ENCODE measurements at places on chromosomes 4 and X.

DNA sequence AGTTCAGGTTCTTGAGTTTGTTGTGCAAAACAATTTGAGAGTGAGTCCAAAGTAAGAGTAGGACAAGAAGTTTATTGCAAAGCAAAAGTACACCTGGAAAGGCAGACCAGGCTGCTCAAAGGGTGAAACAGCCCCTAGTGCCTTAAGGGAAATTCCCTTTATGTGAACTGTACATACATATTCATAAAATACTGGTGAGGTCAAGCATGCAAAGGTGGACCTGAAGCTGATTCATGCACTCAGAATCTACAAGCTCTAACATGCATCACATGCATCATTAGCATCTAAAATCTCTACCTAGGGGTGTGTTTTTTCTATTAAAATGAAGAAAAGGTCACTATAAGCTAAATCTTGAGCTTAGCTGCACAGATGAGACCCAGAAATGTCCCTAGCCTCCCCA is 266.9 kb downstream of the SPATA18 start:
- DNase-seq = no peak

DNA sequence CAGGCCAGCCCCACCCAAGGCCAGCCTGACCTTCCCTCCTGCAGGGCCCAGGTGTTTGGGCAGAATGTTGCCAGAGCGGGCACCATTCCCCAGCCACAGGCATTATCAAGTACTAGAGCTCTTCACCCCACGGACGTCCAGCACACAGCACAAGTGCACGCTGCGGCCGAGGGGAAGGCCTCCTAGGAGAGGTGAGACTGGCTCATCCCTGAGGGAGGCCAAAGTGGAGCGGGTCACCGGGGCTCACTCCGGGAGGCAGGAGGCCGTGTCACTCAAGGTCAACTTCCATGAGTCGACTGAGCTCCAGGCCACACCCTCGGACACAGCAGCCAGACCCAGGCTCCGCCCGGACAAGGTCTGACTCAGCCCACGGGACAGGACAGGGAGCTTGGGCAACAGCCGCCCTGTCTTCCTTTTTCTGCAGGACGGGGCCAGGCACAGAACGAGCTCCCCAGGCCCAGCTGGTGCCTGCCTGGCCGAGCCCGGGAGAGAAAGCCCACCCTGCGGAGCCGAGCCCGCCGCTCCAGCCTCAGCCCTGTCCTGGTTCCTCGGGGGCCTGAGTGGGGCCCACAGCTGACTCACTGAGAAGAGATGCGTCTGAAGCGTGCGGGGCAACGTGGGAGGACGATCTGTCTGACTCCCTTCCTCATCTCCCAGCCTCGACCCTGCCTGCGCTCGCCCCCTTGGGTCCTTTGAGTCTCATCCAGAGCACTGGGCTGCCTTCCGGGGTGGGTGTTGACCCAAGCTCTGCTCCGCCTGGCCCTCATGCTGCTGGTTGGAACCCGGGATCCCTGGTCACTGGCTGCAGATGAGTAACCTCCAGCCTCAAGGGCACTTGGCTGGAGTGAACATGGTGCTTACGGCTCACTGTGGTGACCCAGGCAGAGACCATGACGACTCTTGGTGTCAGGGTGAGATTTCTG is 1.6 kb downstream of the SLC49A3 start:
- DNase-seq = no peak

GRCh38 chr4:77418333-77418732 is 187.3 kb upstream of the CXCL13 start:
- DNase-seq = no peak

DNA sequence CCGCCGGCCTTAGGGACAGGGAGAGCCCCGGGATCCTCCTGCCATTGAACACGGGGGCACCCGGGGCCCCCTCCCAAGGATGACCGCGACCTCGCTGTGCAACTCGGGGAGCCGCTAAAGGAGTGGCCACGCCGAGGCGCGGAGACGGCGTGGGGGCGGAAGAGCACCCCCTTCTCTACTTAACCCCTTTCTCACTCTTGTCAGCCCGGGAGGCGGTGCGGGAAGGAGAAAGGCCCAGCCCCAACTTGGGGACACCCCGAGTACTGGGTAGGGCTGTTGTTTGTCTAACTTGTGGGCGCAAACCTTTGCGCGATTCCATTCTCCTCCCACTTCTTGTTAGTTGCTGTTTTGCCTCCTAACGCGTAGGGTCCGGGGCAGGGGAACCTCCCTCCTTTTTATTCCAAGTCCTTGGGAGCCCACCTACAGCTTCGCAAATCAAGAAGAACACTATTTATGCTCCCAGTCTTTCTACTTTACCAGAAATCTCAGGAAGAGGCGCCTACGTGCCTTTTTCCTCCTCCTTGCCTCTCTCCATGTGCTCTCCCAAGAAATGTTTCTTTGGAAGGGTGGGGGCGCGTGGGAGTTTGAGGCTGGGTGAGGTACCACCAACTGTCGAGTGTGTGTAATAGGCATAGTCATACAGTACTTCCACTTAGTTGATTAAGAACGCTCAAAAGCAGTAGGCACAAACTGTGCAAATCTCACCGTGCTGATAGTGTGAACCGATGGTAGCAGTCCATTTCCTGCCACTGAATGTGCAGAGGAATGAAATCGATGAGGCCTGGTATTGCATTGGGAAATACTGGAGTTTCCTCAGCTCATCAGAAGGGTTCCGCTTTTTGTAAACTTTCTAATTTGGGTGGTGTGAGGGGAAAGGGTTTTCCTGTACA is 813 bp downstream of the DIAPH2 start:
- DNase-seq = peak; percentile 46

- no peak for DNase-seq
These were observed 27.0 kb upstream of the MCF2 start for GRCh38 chrX:139734996-139735395.

GRCh38 chrX:2325076-2325784 is 175.5 kb downstream of the DHRSX start:
- DNase-seq = peak; percentile 29

DNA sequence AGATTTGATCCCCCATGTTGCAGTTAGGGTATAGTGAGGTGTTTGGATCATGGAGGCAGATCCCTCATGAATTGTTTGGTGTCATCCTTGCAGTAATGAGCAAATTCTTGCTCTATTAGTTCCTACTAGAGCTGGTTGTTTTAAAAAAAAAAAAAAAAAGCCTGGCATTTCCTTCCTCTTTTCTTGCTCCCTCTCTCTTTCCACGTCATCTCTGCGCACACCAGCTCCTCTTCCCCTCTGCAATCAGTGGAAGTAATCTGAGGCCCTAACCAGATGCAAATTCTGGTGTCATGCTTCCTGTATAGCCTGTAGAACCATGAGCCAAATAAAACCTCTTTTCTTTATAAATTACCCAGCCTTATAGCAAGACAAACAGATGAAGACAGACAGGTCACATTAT is 24.5 kb downstream of the WDR17 start:
- DNase-seq = no peak

- no peak for DNase-seq
These were observed 30.0 kb upstream of the TADA2B start for GRCh38 chr4:7013175-7013574.

DNA sequence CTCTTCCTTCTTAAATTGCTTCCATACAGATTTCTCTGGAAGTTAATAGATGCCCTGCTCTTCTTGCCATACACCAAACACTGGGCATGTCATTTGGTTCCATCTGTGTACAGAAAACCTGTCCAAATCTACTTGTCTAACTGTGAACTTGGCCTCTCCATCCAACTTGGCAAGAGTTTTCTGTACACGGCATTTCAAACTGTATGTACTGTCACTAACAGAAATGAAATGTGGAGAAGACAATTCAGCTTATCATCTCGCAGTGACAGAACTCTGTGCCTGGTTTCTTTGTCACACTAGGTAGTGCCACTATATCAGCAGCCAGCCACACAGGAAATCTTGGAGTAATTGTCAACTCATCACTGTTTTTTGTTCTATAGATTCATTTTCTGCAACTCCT is 58.2 kb downstream of the CXXC4 start:
- no peak for DNase-seq

- peak; percentile 30 for DNase-seq
These were observed 52.0 kb upstream of the HS3ST1 start for GRCh38 chr4:11480683-11481082.

DNA sequence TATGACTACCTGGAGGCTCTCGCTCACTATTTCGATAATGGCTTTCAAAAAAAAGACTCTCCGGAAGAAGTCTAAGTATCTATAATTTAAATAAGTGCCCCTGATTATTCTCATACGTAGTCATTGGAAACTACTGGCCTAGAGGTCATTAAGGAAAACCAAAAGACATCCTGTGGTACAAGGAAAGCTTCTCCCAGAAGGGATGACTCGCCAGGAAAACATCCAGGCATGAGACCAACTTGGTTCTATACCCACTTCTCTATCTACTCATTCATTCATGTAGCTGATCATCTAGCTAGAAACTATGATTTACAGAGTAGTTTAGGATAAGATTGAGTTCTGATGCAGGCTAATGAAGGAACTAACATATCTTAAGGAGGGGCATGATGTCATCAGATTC is 37.7 kb downstream of the SOX3 start:
- DNase-seq = no peak

DNA sequence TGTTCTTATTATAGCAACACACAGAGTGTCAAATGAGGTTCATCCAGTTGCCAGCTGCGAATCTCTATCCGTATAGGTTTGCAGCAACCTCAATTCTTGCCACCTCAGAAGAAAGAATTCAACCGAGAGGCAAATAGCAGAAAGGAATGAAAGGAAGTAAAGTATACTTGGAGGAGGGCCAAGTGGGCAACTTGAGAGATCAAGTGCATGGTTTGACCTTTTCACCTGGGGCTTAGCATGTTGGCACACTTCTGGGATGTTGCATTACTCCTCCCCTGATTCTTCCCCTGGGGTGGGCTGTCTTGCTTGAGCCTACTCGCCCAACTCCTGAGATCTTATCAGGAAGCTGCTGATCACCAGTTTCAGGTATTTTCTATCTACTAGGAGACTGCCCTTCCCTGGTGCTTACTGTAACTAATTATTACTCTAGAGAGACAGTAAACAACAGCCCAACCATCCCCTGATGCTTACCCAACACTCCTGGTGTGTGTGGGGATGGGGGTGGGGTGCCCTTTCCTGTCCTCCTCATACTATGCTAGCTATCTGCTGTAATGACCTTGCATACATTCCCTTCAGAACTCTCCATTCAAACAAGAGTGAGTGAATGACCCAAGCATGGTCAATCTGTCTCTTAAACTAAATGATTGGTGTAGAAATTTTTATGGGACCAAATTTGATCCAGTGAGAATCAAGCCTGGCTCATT is 7.3 kb upstream of the TMEM33 start:
- DNase-seq = no peak

- DNase-seq = no peak
These were observed 76.0 kb upstream of the FAM47B start for GRCh38 chrX:34866646-34867045.

- no peak for DNase-seq
These were observed 145.1 kb upstream of the ARHGEF9 start for GRCh38 chrX:63930140-63930539.

- peak; percentile 31 for DNase-seq
These were observed 548 bp downstream of the NEUROG2 start for GRCh38 chr4:112515198-112516065.

- DNase-seq = no peak
These were observed 27.9 kb upstream of the USP38 start for GRCh38 chr4:143156853-143157252.

GRCh38 chr4:87601361-87601760 is 7.0 kb upstream of the DSPP start:
- DNase-seq = no peak

- DNase-seq = no peak
These were observed 42.7 kb upstream of the JADE1 start for GRCh38 chr4:128766781-128767180.

- no peak for DNase-seq
These were observed 50.4 kb downstream of the C4orf50 start for GRCh38 chr4:5967783-5968182.

DNA sequence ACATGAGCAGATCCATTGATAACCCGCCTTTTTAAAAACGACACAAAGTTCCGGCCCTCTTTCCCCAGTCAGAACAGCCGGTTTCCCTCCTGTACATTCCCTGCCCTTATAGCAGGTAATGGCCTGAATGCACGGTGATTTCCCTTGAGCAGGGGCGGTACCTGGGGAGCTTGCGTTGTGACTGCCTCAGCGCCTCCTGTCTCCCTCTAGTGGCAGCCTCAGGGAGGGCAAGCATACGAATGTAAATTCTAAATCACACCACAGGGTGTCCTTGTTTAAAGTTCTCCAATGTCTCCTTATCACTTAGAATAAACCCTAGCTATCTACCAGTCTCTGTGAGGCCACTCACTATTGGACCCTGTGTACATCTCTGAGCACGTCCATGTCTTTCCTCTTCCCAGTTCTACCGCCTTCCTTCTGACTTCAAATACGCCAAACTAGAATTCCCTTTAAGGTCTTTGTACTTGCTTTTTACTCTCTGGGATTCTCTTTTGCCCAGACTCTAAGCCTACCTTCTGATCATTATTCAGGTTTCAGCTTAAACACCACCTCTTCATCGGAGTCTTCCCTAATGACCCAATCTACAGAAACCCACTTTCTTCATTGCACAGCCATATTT is 18.4 kb upstream of the LDB2 start:
- DNase-seq = peak; percentile 73

DNA sequence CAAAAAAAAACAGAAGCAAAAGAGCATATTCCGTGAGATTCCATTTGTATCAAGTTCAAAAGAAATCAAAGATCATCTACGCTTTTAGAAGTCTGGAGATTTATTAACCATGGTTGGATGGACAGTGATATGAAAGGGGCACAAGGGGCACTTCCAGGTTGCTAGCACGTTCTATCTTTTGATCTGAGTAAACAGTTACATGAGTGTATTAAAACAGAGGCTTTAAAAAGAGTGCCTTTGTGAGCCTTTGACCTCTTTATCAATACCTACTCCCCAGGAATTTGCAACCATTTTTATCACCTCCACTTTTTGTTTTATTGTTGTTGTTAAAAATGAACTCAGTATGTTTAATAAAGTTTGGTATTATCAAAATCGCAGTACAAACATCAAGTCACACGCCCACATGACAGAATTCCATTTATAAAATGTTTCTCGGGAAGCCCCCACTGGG is 72.4 kb upstream of the UCP1 start:
- no peak for DNase-seq

DNA sequence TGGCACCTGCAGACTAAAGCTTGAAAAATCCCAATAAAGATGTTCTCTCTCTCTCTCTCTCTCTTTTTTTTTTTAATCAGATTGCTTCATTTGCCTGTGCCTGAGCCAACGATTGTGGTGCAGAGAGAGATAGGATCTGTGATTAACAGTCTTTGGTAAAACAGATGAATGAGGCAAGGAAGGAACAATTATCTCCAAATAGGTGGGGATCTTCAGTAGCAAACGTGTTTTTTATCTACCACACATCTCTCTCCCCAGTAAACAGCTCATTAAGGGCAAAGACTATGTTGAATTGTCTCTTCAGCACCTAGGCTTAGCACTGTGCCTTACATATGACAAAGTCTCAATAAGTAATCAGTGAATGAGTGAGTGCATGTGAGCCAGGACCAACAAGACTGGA is 96.3 kb downstream of the SMIM20 start:
- DNase-seq = no peak

GRCh38 chr4:131721883-131722282 is 1427.2 kb upstream of the PCDH10 start:
- DNase-seq = no peak

- no peak for DNase-seq
These were observed 3.0 kb upstream of the NDP start for GRCh38 chrX:43976205-43976604.

All from CD4-positive, alpha-beta T cell treated with Interleukin-17A for 1 hour (primary cell).